Inflammatory macrophage treated with lipopolysaccharide for 4 hours (primary cell): ENCODE measurements at places on chromosomes 7 and 10.

DNA sequence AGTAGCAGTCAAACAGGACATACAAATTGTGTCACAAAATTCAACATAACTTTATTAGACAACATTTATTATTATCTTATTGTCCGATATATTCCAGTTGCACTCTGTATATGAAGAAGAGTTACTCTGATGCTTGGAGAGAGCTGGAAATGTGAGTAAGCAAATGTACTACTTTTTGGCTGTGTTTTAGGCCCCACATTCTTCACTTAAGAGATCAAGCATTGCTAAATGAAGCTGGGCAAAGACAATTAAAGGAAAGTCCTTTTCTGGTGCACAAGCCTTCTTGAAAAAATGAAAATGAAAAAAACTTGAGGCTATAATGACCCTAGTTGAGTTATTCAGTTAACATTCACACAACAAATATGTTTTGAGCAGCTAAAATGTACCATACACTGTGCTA lies 26.1 kb downstream of the MYPN start:
- DNase-seq = no peak

- DNase-seq = no peak
These were observed 6.0 kb upstream of the NPVF start for GRCh38 chr7:25234336-25234735.

- no peak for DNase-seq
These were observed 112.4 kb upstream of the FZD8 start for GRCh38 chr10:35754519-35754918.

- DNase-seq = no peak
These were observed 167.8 kb upstream of the AUTS2 start for GRCh38 chr7:69430384-69431021.

GRCh38 chr7:24227603-24228359 lies 56.2 kb upstream of the NPY start:
- no peak for DNase-seq

DNA sequence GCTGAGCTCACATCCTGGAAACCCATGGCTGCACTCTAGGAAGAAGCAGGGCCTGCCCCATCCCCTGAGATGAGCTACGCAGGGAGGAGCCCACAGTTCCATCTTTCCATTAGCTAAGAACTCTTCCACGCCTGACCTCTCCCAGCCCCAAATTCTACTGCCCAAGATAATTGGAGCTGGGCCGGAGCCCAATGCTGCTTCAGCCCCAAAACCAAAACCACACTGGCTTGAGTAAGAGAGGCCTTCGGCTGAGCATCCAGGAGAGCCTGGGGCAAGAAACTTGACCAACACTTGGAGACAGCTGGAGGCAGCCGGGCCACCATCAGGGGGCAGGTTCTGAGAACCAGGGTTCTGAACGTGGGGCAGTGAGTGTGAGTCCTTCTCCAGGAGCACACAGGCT lies 116.1 kb upstream of the ZMIZ1 start:
- DNase-seq = no peak

- DNase-seq = peak; percentile 55
These were observed 96.6 kb downstream of the MKLN1 start for GRCh38 chr7:131424219-131424822.

GRCh38 chr7:36082910-36083309 lies 70.1 kb upstream of the EEPD1 start:
- DNase-seq = no peak

- DNase-seq = no peak
These were observed 133.3 kb upstream of the HGF start for GRCh38 chr7:81903115-81903514.

GRCh38 chr7:22016507-22016906 lies 70.8 kb upstream of the CDCA7L start:
- no peak for DNase-seq

- no peak for DNase-seq
These were observed 54.9 kb upstream of the NXPH1 start for GRCh38 chr7:8378349-8379019.

- no peak for DNase-seq
These were observed 158.1 kb downstream of the SNX13 start for GRCh38 chr7:17782216-17782549.

GRCh38 chr10:3046210-3046779 lies 21.1 kb upstream of the PFKP start:
- no peak for DNase-seq

GRCh38 chr10:79045566-79046175 lies 23.1 kb upstream of the ZMIZ1 start:
- DNase-seq = no peak

DNA sequence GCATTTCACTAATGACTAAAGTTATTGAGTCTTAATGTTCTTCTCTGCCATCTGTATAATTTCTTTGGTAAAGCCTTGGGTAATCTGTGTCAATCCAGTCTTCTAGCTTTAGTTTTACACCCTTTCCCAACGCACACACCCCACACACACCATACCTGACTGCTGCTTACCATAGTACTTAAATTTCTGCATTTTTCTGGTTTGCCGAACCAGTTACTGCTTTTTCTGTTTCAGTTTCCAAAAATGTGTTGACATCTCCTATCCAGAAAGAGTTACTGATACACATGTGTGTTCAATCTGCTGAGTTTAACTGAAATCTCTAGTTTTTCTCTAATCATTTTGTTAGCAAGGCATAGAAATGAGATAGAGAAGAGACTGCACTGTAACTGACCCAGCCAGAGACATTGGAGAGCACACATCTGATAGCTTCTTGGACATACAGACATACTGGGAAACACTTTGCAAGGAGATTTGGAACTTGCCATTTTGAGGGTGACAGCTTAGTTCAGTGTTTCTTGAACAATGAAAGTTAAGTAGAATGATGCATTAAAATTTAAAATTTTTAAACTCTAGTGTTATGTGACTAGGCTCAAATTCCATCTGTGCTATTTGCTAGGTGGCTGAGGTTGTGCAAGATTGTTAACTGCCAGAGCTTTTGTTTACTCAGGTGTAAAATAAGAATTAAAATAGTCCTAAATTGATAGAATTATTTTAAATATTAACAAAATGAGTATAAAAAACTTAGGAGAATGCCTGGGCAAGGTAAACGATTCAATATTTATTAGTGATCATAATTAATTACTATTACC lies 807.6 kb downstream of the DNAJB9 start:
- no peak for DNase-seq
